ENCODE measurements at places on chromosomes 7 and 10. TPM values are rescaled to one million over a fixed set of nuclear protein-coding genes. Genes with fewer than 3 reads are reported as not detected.

ASB10 gene
- not detected for total RNA-seq

CHPF2 gene
- total RNA-seq: 133 TPM

- peak; percentile 69 for DNase-seq
These were observed 745.8 kb downstream of the SUGCT start for GRCh38 chr7:40880581-40880980.

DNA sequence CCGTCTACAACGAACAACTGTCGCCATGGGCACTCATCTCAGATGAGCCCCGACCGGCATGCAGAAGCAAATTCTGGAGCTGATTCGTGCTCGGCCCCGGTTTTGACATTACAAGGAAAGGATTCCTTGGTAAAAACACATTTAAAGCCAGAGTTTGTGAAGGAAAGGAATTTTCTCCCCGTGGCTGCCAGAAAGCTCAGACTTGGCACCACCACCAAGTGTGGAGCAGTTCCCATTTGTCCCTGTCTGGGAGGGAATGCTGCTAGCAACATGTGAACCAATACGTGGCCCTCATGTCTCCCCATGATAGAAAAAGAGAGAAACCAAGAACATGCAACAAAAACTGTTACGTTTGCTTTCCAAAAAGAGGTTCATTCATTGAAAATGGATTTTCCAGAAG, 55.2 kb upstream of the DDC start:
- DNase-seq: no peak

MMD2 gene
- not detected for total RNA-seq

DNA sequence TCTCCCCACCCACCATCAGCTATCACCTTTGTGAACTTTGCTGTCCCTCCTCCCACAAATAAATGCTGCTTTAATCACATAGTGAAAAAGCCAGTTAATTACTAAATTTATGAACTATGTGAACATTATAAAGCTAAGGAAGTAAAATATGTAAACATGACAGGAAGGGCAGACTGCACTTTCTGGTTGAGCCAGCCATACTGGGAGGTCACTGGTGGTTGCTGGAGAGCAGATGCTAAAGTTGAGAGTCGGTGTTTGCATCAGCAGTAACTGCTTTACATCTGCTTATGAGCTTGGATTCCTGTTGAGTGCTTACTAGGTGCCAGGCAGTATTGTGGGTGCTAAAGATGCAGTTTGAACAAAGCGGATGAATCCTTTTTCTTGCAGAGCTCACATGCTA, 209.9 kb upstream of the FZD1 start:
- no peak for DNase-seq

DNA sequence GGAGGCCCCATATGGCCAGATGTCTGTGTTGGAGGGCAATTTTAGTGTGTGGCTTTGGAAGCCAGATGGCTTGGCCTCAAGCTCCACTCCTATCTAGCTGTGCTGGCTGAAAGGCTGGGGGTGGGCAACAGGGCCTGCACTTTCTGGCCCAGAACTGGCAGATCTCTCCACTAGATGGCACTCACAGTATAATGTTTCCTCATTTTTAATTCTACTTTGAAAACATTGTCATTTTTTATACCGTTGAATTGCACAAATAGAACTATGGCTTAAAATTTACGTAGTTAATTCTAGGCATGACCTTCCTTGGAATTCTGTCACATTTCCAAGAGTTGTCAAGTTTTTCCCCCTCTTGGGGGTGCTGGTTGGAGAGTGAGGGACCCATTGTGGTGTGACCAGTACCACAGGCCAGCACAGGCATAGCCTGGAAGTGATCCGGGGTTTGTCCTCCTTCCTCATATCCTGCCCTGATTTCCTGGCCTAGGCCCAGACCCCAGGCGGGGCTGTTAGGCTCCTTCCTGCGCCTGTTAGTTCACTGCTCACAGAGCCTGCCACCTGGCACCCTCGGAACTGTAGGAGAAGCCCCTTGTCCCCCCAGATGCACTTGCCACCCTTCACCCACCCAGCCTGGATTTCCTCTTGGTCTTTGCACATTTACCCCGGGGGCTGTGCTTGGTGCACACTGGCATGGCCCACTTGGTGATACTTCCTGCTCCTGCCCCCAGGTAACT, 52.8 kb downstream of the ARHGAP22 start:
- peak; percentile 40 for DNase-seq

- no peak for DNase-seq
These were observed 33.5 kb upstream of the CPN1 start for GRCh38 chr10:100114976-100115770.

DNA sequence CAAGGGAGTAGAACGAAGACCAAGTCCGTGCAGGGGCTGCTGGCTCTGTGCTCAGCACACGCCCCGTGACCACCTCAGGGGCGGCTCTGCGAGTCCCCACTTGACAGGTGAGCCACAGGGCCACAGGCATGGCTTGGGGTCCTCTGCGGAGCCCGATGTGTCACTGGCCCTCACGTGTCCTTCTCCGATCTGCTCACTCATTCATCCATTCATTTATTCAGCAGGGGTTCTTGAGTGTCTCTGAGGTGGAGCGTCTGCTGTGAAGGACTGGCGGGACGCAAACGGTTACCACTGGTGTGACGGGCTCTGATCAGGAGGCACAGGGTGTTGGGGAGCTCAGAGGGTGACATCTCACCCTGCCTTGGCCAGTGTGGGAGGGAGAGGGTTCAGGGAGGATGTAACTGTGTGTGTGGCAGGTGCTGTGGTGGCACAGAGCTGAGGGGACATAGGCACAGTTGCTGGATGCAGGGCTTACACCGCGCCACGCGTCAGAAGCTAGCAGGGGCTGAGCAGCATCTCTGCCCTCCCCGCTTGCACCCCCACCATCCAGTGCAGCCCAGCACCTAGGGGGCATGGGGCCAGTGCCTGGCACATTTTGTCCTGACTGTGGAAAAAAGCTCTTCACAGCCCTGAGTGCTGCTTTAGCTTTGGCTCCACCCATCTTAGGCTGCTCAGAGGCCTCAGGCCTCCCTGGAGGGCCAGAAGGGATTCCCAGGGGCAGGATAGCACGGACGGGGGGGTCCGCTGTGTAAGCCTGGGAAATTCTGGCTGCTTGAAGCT, 116.8 kb downstream of the LHPP start:
- no peak for DNase-seq

GRCh38 chr7:116259871-116260440, 49.6 kb downstream of the TES start:
- DNase-seq: peak; percentile 94

DNA sequence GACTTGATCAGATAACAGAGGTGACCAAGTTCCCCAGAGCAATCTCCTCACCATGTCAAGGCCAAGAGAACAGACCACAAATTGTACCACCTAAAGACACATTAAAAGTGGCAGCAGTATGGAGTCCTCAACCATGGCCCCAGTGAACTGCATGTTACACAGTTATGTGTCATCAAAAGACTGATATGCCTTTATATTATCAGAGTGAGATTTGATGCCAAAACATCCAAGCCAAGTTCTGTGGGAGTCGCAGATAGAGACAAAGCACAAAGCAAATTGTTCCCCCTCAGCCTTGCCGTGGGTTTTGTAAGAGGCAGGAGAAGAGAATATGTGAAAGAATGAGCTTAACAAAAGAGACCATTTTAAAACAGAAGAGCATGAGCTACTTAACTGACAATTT, 39.2 kb upstream of the TES start:
- DNase-seq: no peak

- no peak for DNase-seq
These were observed 47.2 kb upstream of the DPYSL4 start for GRCh38 chr10:132139526-132139925.

NEUROD6 gene
- total RNA-seq: not detected

PTEN gene
- total RNA-seq: 43.5 TPM

- DNase-seq: no peak
These were observed 2.9 kb downstream of the PPP1R3A start for GRCh38 chr7:113915956-113916355.

TMEM273 gene
- not detected for total RNA-seq

GRCh38 chr10:101941871-101942270, 98.3 kb upstream of the KCNIP2 start:
- peak; percentile 21 for DNase-seq

SRGN gene
- 438 TPM for total RNA-seq

DNA sequence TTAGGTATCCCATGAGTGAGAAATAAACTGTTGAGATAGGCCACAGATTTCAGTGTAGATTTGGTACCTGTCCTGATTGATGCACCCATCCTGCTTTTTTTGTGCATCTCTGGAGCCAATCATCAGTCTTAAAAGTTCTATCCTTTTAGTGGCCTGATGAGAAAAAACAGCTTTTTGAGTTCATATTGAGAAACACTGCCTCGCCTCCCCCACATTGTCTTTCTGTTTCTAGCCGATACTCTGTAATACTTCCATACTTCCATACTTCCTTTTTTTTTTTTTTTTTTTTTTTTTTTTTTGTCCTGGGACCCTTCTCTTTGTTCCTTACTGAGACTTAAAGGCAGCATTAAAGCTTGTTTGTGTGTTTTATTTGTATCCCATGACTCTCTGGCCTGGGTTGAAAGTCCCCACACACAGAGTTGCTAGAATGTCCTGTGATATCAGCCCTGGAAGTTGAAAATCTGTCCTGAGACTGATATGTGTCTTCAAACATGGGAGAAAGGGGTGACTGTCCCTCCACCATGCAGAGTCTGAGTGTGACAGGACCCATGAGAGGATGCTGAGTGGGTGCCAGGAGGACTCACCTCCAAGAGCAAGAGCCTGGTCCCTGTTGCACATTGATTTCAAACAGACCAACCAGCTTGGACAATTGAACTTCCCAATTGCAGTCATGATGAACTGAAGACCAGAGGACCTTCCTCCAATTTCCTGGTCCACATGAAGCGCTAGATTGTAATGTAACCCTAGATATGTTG, 5.7 kb downstream of the ZNF22 start:
- DNase-seq: no peak

CHAT gene
- not detected for total RNA-seq

DNA sequence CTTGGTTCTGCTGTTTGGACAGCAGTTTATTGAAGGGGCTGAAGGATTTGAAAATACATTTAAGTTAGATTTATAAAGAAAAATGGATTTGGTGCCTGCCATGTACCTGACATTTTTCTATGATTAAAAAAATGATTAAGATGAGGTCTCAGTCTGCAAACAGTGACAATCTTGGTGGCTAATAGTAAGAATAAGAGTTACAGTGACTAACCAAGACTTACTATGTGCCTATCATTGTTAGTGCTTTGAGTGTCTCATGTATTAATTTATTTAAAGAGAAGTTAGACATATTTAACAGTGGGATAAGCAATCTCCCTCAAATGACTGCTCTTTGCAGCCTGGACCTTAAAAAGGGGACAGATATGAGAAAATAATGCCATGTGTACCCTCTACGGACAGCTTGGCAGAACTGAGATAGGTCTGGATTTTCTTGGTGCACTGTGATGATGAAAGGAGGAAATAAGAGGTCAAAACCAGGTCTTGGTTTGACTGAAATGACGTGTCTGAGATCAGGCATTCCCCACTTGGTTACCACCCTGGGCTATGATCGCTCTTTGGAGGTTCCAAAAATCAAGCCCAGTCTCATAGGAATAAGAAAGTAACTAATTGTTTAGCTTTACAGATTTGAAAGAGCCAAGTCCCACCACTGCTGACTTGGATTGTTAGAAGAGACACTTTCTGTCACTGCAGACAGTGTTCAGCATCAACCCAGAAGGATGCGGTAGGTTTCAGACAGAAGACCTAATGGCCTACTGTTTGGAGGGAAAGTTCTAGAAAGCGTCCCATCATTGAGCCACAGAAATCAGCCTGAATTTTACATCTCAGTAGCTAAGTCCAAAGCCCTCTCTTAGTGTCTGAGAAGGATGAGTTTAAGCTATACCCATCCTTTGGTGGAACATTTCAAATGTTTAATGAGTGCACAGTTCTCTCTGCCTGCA, 2.1 kb downstream of the CASP7 start:
- DNase-seq: no peak

DNA sequence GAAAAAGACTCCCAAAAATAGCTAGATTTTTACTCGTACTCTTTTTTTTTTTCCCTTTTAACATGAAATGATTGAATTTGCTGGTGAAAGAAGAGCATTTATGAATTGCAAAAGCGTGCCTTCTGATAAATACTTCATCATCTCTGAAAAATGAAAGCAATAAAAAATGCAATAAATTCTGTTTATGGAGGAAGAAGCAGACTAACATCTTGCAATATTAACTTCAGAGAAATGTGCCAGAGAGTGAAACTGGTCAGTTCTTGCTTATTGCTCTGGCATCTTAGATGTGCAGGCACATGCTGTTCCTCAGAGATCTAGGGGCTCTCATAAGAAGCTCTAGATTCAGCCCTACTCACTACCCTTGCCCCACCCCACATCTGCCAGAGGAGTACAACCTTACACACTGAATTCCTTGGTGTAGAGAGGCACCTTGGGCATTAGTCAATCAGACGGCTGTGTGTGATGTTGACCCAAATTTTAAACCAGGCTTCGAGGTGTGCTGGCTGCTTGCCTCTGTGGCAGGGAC, 891.1 kb upstream of the GHITM start:
- no peak for DNase-seq

DNA sequence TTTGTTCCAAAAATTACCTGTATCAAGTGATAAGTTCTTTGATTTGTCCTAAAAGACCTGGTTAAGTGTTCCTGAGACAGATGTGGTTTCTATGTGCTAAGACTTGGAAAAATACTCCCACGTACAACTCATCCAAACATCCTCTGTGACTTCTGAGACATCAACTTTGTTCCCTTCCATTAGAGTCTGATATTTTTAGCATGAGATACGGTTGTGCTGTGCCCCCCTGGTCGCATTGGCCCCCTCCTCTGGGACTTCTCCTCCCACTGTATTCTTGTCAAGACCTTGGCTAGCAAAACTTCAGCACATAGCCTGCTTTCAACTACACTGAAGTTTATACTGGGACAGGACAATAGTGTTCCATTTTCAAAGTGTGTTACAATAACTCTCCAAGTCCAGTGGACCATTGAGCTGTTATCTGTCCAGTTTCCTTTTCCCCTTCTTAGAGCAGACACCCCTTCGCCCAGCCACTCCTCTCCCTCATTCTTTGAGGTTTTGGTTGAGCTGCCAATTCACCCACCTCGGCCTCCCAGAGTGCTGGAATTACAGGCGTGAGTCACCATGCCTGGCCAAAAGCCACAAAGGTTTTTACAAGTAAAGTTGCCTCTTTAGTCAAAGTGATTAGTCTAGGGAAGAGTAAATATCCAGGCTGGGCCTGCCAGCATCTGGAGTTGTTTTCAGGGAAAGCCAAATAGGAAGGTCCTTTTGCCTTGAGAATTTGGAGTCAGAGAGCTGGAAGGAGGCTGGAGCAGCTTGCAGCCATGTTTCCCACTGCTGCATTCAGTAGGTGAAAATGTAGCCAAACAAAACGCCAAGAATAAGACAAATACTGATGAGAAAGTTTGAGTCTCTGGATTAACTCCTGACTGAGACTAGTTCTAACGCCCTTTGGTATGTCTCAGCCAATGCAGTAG, 17.8 kb upstream of the PDLIM1 start:
- peak; percentile 95 for DNase-seq

GRCh38 chr10:69863580-69863979, 61.9 kb downstream of the COL13A1 start:
- DNase-seq: peak; percentile 36

DNA sequence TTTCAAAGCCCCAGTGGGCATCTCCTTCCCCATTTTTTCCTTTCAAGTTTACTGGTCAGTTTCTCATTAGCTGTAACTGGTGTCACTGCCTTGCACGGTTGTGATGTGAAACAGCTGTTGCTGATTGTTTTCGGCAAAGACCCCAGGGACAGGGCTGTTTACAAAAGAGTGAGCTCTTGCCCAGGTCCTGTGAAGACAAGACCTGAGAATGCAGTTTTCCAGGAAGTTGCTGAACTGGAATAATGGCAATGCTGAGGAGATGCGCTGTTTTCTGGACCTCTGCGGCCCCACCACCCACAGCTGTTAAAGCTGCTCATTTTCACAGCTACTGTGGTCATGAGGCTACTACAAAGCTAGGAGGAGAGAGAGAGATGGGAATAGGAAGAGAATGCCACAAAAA, 116.6 kb upstream of the RSU1 start:
- DNase-seq: no peak

All from LHCN-M2 (cell line).